ENCODE measurements at places on chromosomes 4 and X.

- DNase-seq: no peak
Measured at GRCh38 chr4:26780539-26780938, 80.1 kb upstream of the STIM2 start.

- DNase-seq: no peak
Measured at GRCh38 chr4:70801265-70801809, 38.4 kb downstream of the GRSF1 start.

- DNase-seq: no peak
Measured at GRCh38 chrX:5726224-5726623, 502.4 kb downstream of the NLGN4X start.

DNA sequence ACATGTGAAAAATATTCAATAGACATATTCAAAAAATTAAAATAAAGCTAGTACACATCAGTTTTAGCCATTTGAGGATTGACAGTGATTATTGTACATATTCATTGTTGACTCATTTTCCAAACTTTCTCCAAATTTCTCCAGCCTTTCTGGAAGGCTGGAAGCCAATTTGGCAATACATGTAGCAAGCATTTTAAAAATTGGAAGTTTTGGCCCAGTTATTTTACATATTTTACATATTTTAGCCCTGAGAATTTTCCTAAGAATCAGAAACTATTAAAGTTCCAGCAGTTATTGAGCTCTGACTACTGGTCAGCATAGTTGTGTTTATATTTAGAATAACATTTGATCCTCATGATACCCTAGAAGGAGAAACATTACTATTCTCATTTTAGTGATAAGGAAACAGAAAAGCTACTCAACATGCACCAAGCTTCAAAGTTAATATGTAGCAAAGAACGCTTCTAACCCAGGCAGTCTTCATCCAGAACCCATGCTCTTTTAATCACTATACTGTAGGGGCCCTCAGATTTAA is 3.2 kb downstream of the CABS1 start:
- no peak for DNase-seq
